Stimulated activated CD4-positive, alpha-beta T cell treated with anti-CD3 and anti-CD28 coated beads, Interleukin-2, amount 100 ng/mL, for 48 hours (primary cell): ENCODE measurements at places on chromosomes 5 and 9.

DNA sequence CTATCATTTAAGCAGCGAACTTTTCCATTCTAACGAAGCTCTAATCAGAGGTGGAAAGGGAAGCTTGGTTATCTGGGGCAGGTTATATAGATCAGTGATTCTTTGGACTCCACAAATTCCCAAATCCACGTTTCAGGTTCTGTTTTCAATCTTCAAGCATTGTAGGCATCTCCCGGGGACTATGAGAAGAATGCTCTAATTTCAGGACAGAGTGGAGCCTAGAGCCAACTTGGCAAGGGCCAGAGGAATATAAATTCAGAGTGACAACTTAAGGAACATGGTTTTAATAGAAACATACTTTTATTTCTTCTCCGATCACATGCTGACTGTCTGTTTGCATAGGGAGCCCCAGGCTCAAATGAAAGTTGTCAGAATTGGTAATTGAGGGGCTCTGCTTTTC lies 514.0 kb upstream of the KLF4 start:
- no peak for DNase-seq

- no peak for DNase-seq
Observed at GRCh38 chr9:104386425-104387069, 117.5 kb upstream of the OR13F1 start.

DNA sequence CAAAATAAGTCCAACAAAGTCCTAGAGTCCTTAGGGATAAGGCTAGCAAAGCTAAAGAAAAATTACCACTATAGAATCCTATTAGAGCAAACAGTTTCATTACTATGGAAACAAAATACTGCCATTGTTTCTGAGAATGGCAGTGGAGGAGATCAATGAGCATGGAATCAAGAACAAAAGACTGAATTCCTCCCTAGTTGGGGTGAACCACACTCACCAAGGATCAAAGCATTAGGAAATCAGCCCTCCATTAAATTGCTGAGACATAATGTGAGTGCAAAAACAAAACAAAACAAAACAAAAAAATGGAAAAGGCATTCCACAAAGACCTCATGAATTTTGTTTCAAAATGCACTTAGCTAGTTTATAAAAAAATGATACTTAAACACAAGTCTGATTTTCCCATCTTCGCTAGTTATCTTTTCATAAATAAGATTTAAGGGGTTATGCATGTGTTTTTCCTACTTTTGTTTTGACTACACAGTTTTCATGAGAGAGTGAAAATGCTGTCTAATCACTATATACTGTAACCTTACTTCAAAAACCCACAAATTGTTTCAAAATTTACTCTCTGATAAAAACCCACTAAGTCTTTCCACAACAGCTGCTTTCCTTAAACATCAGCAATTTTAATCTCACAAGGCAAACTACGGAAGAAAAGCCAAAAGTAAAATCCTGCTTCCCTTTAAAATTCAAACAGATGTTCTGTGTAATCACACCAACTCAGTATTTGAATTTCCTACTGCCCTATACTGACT lies 9.7 kb downstream of the SERINC5 start:
- no peak for DNase-seq

DNA sequence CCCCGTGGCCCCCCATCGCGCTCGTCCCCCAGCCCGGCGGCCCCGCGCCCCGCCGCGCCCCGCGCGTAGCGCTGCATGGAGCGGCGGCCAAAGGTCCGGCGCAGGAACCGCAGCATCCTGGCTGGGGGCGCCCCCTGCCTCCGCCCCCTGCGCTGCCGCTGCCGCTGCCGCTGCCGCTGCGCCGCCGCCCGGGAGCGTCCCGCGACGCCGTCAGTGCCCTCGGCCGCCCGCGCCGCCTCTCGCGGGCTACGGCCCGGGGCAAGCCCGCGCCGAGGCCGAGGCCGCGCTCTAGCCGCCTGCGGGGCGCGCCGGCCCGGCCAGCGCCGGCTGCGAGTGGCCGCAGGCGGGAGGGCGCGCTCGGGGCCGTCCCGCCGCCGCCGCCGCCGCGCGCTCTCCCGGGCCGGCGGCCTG lies 523 bp downstream of the EPB41L4B start:
- DNase-seq, result no peak

- DNase-seq, result no peak
Observed at GRCh38 chr9:4138180-4138579, 161.7 kb downstream of the GLIS3 start.

DNA sequence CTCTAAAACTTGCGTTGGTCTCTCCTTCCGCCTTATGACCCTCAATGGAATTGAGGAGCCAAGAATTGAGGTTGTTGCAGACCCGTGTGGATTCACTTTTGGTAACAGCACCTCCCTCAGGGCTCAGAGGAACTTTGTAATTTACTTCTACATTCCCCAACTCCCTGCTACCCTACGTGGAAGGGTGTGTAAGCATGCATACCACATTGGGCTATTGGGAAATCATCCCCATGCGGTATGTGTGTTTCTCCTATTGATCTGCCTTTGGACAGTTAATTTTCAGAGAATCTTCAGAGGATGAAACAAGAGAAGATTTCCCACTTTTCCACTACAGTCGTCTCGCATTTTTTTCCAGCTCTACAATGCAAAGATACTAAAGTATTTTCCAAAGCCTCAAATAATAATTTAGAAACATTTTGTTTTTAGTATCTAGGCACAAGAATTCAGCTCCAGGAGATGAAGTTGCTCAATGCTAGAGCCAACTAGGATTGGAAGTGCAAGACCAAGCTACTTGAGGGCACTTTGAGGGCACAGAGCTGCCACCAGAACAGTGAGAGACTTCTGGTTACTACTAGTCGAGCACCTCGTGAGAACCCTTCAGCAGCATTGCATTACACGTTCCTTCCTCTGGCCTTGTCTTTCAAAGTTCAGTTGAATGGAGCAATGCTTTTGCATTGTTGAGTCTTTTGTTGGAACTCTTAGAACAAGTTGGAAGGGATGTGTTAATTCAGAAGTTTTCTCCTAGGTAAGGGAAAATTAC lies 3.4 kb downstream of the C1QTNF3 start:
- DNase-seq, result no peak
